Right lobe of liver (tissue), 6 donors: ENCODE measurements at places on chromosomes 2 and 18. TPM values are rescaled to one million over a fixed set of nuclear protein-coding genes. Genes with fewer than 3 reads are reported as not detected.

DNA sequence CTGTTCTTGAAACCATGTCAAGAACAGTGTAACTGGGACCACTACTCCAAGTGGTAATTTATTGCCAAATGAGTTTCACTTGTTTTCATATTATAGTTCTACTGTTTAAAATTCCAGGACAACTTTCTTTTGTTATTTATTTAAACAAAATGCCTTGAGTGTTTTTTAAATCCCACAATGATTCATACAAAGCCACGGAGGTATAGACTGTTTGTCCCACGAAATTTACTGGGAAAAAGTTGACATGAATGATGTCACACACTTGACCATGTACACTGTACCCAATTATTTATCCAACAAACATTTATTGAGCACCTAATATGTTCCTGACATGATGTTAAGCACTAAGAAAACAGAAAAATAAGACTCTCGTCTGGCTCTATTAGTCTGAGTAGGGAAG is 243.9 kb upstream of the SIX2 start:
- no peaks in the 10 kb centered on the region for H3K36me3 ChIP-seq
- H3K27me3 ChIP-seq = no peaks in the 10 kb centered on the region
- H3K27ac ChIP-seq = no peak overlapping the region
- peaks cover 22% of the 10 kb centered on the region for H3K4me1 ChIP-seq
- no peak overlapping the region for H3K4me3 ChIP-seq

DNA sequence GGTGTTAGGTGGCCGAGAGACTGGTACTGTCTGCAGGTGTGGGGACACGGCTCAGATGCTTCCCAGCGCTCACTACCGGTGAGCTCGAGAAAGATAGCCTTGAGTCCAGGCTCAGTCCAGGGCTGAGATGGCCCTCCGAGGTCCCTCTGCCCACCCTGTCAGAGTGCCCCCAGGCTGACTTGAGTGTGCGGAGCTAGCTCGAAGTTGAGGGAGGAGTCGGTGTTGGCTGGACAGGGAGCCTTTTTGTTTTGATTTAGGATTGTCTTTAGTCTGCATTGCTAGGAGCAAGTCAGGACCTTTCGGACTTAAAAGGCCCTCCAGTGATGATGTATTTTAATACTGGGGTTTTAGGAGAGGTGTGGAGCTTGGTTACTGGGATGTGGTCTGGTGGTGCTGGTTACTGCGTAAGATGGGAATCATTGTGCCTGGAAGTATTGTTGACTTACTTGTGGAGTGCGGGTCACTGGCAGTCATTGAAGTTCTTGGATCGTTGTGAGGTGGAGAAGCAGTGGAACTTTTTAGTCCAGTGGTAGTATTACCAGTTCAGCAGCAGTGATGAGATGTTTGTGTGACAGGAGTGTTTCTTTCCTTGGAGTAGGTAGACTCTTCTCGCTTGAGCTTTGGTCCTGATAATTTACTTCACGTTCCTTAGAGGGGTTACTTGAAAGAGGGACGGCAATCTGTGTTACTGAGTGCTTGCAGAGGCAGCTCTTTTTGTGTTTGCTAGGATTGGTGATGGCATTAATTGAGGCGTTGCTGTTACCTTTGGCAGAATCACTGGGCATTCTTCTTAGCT is 633 bp downstream of the KIAA1328 start:
- peak overlapping the region; percentile 49 for H3K27ac ChIP-seq
- DNase-seq = no peak
- H3K27me3 ChIP-seq = no peaks in the 10 kb centered on the region
- H3K36me3 ChIP-seq = no peaks in the 10 kb centered on the region
- peak overlapping the region; percentile 76 for H3K4me3 ChIP-seq

- no peak overlapping the region for H3K27ac ChIP-seq
- DNase-seq = no peak
- H3K36me3 ChIP-seq = no peaks in the 10 kb centered on the region
- H3K27me3 ChIP-seq = no peaks in the 10 kb centered on the region
- no peaks in the 10 kb centered on the region for H3K4me1 ChIP-seq
Observed at GRCh38 chr18:31680831-31681568, 3.4 kb downstream of the B4GALT6 start.

- H3K27ac ChIP-seq = peak overlapping the region; percentile 52
- no peaks in the 10 kb centered on the region for H3K27me3 ChIP-seq
- no peak overlapping the region for H3K4me3 ChIP-seq
- peak; percentile 87 for DNase-seq
- H3K4me1 ChIP-seq = peaks cover 4% of the 10 kb centered on the region
- H3K36me3 ChIP-seq = no peaks in the 10 kb centered on the region
Observed at GRCh38 chr2:18991177-18992168, 366.9 kb downstream of the OSR1 start.

The STK25 gene
- total RNA-seq = 92.7 TPM

- no peaks in the 10 kb centered on the region for H3K4me1 ChIP-seq
- DNase-seq = no peak
- no peak overlapping the region for H3K27ac ChIP-seq
- no peak overlapping the region for H3K4me3 ChIP-seq
- H3K36me3 ChIP-seq = no peaks in the 10 kb centered on the region
Observed at GRCh38 chr2:120415728-120416509, 70.0 kb downstream of the INHBB start.

GRCh38 chr2:187435756-187436155 is 12.3 kb downstream of the CALCRL start:
- H3K27me3 ChIP-seq = no peaks in the 10 kb centered on the region
- H3K4me3 ChIP-seq = no peak overlapping the region
- peaks cover 6% of the 10 kb centered on the region for H3K4me1 ChIP-seq
- H3K27ac ChIP-seq = no peak overlapping the region

GRCh38 chr2:199940373-199940772 is 14.9 kb downstream of the TYW5 start:
- peaks cover 6% of the 10 kb centered on the region for H3K36me3 ChIP-seq
- peaks cover 8% of the 10 kb centered on the region for H3K4me1 ChIP-seq
- DNase-seq = no peak
- no peak overlapping the region for H3K4me3 ChIP-seq

- no peak for DNase-seq
- no peaks in the 10 kb centered on the region for H3K36me3 ChIP-seq
- no peak overlapping the region for H3K4me3 ChIP-seq
- no peaks in the 10 kb centered on the region for H3K4me1 ChIP-seq
- H3K27ac ChIP-seq = no peak overlapping the region
- H3K27me3 ChIP-seq = no peaks in the 10 kb centered on the region
Observed at GRCh38 chr2:10668402-10669012, 21.3 kb downstream of the NOL10 start.

The EIF2AK2 gene
- total RNA-seq = 12.6 TPM

The HSBP1L1 gene
- total RNA-seq = 25.3 TPM

- H3K4me1 ChIP-seq = no peaks in the 10 kb centered on the region
- H3K27me3 ChIP-seq = no peaks in the 10 kb centered on the region
- H3K4me3 ChIP-seq = peak overlapping the region; percentile 62
- H3K27ac ChIP-seq = peak overlapping the region; percentile 97
- DNase-seq = no peak
- no peaks in the 10 kb centered on the region for H3K36me3 ChIP-seq
Observed at GRCh38 chr2:156436497-156437085, 412 bp downstream of the GPD2 start.

- H3K4me1 ChIP-seq = peaks cover 15% of the 10 kb centered on the region
- no peaks in the 10 kb centered on the region for H3K36me3 ChIP-seq
- no peak overlapping the region for H3K4me3 ChIP-seq
- no peak for DNase-seq
- no peak overlapping the region for H3K27ac ChIP-seq
- H3K27me3 ChIP-seq = no peaks in the 10 kb centered on the region
Observed at GRCh38 chr2:200454927-200455801, 54.7 kb downstream of the KCTD18 start.
